ENCODE measurements at places on chromosomes 2 and 18.

GRCh38 chr18:31316974-31317373 lies 986 bp upstream of the DSG1 start:
- DNase-seq = no peak

- no peak for DNase-seq
Measured at GRCh38 chr18:52624702-52625101, 284.7 kb downstream of the DCC start.

- DNase-seq = no peak
Measured at GRCh38 chr2:152743002-152743401, 24.6 kb downstream of the ARL6IP6 start.

- DNase-seq = no peak
Measured at GRCh38 chr2:200735061-200735460, 76.6 kb upstream of the BZW1 start.

- DNase-seq = peak; percentile 91
Measured at GRCh38 chr2:73823916-73824523, 4.7 kb upstream of the STAMBP start.

- no peak for DNase-seq
Measured at GRCh38 chr2:1502891-1503304, 89.6 kb downstream of the TPO start.

All from IMR-90 (cell line).